ENCODE measurements at places on chromosomes 5 and 9. TPM values are rescaled to one million over a fixed set of nuclear protein-coding genes. Genes with fewer than 3 reads are reported as not detected.

- H3K4me3 ChIP-seq: no peak overlapping the region
- no peak overlapping the region for H3K27ac ChIP-seq
- no peaks in the 10 kb centered on the region for H3K27me3 ChIP-seq
These were observed 933.0 kb downstream of the TLE4 start for GRCh38 chr9:80504601-80505230.

DNA sequence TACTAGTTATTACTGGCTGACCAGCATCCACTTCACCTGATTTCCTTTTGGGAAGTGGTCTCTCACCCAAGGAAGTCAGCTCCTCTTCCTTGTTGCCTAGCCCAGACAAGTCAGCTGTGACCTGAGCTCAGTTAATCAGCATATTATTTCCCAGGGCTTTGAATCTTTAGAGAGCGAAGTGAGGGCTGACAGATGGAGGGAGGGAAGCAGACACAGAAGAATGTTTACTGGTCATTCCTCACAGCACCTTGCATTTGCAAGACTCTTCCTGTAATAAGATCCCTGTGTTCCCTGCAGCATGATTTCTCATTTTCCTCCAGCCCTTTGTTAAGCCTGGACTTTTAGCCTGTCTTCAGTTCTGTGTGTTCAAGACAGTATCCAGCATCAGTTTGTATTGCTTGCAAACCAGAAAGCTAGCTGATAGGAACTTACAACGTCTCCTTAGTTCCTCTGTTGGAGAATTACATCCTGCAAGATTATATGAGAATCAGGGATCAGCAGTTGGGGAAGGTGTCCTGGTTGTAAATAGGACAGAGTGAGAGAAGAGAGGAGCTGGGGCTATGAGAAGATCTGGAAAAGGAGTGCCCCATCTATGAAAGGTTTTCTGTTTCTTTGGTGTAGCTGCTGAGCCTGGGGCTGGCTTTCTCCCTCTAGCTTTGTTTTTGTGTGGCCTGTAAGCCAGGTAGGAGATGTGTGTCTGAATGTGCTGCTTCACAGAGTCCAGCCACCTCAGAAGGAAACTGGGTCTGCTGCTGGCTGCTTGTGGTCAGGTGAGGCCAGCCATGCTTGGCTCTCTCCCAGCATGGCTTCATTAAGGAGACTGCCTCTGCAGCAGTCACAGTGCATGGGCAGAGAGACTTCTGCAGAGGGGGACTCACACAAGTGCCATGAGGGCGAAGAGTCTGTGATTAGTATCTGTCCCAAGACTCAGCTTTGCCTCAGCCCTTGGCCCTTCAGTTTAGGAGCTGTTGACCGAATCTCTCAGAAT is 50.3 kb downstream of the MAN2A1 start:
- H3K27ac ChIP-seq: no peak overlapping the region
- no peaks in the 10 kb centered on the region for H3K27me3 ChIP-seq
- H3K36me3 ChIP-seq: peaks cover 44% of the 10 kb centered on the region
- peaks cover 23% of the 10 kb centered on the region for H3K4me1 ChIP-seq
- H3K4me3 ChIP-seq: no peak overlapping the region

GRCh38 chr9:116187570-116188170 is 34.1 kb downstream of the PAPPA start:
- H3K4me3 ChIP-seq: no peak overlapping the region
- no peaks in the 10 kb centered on the region for H3K36me3 ChIP-seq
- H3K4me1 ChIP-seq: no peaks in the 10 kb centered on the region

DNA sequence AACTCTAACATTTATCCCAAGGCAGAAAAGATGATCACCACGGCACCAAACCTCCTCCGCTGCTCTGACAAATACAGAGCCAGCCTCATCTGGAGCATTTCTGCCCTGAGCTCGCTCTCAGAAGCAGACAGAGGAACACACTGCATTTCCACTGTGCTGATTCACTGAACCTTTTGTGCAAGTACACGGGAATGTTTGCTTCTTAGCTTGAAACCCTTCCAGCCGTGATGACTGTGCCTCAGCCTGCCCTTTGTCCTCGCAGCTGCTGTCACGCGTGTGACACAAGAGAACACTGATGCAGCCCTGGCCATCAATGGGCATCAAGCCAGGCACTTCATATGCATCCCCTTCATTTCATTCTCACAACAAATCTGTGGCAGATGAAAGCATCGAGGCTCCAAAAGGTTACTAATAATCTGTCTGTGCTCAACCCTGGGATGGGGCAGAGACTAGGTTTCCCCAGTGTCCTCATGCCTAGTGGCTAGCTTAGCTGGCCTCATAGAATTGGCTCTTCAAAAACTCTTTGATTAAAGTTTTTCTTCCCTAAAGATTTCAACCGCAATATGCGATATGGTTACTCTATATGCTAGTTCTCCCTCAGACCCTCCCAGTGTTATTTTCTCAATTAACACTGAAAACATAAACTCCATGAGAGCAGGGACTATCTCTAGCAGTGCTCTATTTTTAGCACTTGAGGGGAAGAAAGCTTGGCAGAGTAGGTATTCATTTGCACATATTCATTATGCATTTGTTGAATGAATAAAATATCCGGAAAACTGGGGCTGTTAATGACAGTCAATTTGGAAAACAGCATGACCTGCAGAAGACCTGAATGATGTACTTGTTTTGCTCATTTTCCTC is 7.3 kb downstream of the CDC14B start:
- no peak overlapping the region for H3K27ac ChIP-seq
- peaks cover 51% of the 10 kb centered on the region for H3K27me3 ChIP-seq
- H3K4me3 ChIP-seq: no peak overlapping the region
- no peak for DNase-seq
- H3K4me1 ChIP-seq: no peaks in the 10 kb centered on the region

DNA sequence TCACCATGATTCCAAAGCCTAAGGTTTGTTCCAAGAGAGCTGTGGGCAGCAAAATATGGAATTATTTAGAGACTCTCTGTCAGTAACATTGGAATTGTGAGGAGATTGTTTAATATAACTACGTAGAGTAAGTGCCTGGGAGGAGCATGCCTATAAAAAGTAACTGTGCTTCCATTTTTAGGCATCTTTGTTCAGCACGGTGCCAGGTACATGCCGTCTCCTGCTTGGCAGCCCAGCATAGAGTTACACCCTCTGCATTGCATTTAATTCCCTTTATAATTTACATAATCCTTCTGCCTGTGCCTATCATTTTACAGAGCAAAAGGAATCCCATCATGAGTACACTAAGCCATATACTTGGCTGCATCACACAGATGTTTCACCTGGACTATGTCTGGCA is 32.1 kb upstream of the ALDH1A1 start:
- H3K4me1 ChIP-seq: no peaks in the 10 kb centered on the region
- DNase-seq: no peak
- H3K27me3 ChIP-seq: no peaks in the 10 kb centered on the region
- no peak overlapping the region for H3K4me3 ChIP-seq

- peaks cover 7% of the 10 kb centered on the region for H3K27me3 ChIP-seq
- H3K36me3 ChIP-seq: no peaks in the 10 kb centered on the region
- no peak for DNase-seq
- no peak overlapping the region for H3K27ac ChIP-seq
- H3K4me1 ChIP-seq: no peaks in the 10 kb centered on the region
These were observed 3.6 kb upstream of the SPATA31E1 start for GRCh38 chr9:87878989-87879511.

- H3K4me3 ChIP-seq: no peak overlapping the region
- no peaks in the 10 kb centered on the region for H3K36me3 ChIP-seq
- no peak overlapping the region for H3K27ac ChIP-seq
- no peak for DNase-seq
- peaks cover 5% of the 10 kb centered on the region for H3K27me3 ChIP-seq
- H3K4me1 ChIP-seq: no peaks in the 10 kb centered on the region
These were observed 59.8 kb downstream of the FGF1 start for GRCh38 chr5:142626099-142626498.

DNA sequence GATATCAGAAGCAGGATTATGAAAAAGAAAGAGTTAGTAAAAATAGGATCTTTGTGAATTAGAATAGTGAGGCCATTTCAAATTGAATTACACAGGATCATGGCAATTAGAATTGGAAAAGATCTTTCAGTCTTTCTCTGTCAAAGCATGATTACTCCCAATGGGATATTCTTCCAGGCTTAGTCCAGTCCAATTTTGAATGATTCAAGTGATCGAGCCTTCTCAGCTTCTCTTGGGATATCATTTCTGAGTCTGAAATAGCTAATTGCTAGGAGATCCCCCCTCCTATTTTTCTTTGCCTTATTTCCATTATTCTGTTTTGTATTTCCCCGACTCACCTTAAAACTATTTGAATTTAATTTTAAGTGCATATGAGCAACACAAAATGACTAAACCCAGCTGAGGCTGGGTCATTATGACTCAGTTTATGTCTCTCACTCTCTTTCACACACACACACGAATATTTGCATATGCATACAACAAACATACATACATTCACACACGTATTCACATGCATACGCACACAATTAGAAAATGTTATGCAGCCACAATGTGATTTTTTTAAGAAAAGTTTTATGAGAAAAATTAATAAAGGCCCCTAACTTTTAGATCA is 34.8 kb upstream of the EFNA5 start:
- H3K36me3 ChIP-seq: no peaks in the 10 kb centered on the region
- H3K4me1 ChIP-seq: no peaks in the 10 kb centered on the region
- H3K27ac ChIP-seq: no peak overlapping the region
- no peak overlapping the region for H3K4me3 ChIP-seq

GRCh38 chr9:89747596-89747995 is 142.8 kb downstream of the GADD45G start:
- no peak for DNase-seq
- H3K27ac ChIP-seq: no peak overlapping the region
- peaks cover 58% of the 10 kb centered on the region for H3K4me1 ChIP-seq
- H3K27me3 ChIP-seq: no peaks in the 10 kb centered on the region
- no peak overlapping the region for H3K4me3 ChIP-seq

DNA sequence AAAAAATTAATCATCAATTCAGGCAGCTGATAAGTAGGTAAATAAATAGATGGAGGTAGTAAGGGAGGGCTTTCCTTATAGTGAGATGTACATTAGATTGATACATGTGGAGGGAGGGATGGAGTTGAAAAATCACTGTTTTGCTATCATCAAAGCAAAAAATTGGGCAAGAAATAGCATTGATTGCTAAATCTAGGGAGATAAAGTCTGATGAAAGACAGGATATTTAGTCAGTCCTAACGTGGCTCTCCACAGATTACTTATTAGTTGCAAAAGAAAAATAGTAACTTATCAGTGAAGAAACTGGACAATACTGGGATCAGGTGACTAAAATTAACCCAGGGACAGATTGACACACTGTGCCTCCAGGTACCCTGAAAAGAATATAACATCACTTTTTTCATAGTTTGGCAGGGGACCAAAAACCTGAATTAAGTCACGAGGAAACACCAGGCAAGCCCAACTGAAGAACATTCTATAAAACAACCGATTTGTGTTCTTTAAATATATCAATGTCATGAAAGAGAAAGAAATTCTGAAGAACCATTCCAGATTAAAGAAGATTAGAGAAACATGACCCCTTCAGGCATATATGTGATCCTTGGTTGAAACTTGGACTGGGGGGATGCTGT is 27.1 kb upstream of the GOLPH3 start:
- H3K27ac ChIP-seq: no peak overlapping the region
- no peak overlapping the region for H3K4me3 ChIP-seq
- no peaks in the 10 kb centered on the region for H3K36me3 ChIP-seq
- no peaks in the 10 kb centered on the region for H3K4me1 ChIP-seq

DNA sequence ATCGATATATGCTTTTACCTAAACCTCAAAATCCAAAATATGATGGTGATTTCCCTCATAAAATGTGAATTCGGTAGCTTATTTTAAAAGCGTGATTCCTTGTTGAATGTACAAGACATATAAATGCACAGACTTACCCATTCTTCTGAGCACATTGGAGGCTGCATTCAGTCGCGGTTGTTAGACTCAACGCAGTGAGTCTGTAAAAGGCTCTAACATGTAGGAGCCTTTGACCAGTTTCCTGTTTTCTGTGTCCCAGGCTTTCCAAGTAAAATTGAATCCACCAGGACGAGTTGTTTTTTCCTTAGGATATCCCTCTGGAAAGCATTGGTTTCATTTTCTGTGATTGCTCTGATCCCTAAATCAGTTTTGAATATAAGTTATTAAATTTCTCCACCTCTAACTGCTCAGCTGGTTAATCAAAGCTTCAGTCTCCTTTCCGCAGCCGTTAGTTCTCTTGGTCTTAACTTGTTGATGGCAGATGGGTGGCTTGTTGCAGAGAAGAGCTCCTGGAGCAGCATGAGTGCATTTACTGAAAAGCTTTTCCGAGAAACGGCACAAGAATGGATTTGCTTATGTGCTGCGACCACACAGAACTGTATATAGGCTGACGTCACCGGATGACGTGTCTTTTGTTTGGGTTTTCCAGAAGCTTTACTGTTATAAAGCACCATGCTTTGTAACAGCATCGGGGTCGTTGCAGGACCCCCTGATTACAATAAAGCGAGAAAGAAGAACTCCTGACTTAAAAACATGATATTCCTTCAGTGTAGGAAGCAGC is at the start of gene LRRTM2:
Gene LRRTM2, minus strand, starts transcription at position 565 of the 781 bp plus-strand sequence. Its CDS starts 424 bp downstream, at position 141.
- no peak for DNase-seq
- H3K27me3 ChIP-seq: peaks cover 7% of the 10 kb centered on the region
- no peak within 1 kb of the TSS for H3K27ac ChIP-seq
- no peaks in the 10 kb centered on the region for H3K36me3 ChIP-seq

DNA sequence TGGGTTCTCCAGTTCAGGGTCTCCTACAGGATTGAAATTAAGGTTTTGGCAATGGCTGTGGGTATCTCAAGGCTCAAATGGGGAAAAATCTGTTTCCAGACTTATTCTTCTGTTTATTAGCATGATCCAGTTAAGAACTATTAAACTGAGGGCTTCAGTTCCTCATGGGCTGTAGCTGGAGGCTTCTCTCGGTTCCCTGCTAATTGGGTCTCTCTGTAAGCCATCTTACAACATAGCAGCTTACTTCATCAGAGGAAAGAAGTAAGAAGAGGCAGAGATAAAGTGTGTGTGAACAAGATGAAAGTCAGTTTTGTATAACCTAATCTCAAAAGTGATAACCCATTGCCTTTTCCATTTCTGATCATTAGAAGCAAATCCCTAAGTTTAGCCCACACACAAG is 391.9 kb downstream of the PSAT1 start:
- no peaks in the 10 kb centered on the region for H3K36me3 ChIP-seq
- H3K4me3 ChIP-seq: no peak overlapping the region
- H3K4me1 ChIP-seq: no peaks in the 10 kb centered on the region
- no peak for DNase-seq

Gene NRG2
- total RNA-seq: not detected

Gene DAPK1
- total RNA-seq: 0.86 TPM

Gene TAL2
- total RNA-seq: not detected

Gene PHF24
- not detected for total RNA-seq

Gene SHISAL2B
- not detected for total RNA-seq

Gene PDCD1LG2
- total RNA-seq: 4.8 TPM

Gene TMEM215
- not detected for total RNA-seq
